ENCODE measurements at places on chromosomes 6 and 20. TPM values are rescaled to one million over a fixed set of nuclear protein-coding genes. Genes with fewer than 3 reads are reported as not detected.
A peak's percentile ranks its signal among the peaks of the same experiment; 100 is the strongest.

Gene CNPY3
- 77.7 TPM for total RNA-seq

Gene SAMD3
- 45.5 TPM for total RNA-seq

Gene CNBD2
- 1.3 TPM for total RNA-seq

Gene LCA5
- total RNA-seq: 5.2 TPM

- peak; percentile 57 for DNase-seq
- H3K36me3 ChIP-seq: peaks cover 4% of the 10 kb centered on the region
- H3K4me1 ChIP-seq: no peaks in the 10 kb centered on the region
- no peak overlapping the region for H3K4me3 ChIP-seq
- no peaks in the 10 kb centered on the region for H3K27me3 ChIP-seq
These were observed 128.0 kb downstream of the RIN2 start for GRCh38 chr20:19885939-19886660.

DNA sequence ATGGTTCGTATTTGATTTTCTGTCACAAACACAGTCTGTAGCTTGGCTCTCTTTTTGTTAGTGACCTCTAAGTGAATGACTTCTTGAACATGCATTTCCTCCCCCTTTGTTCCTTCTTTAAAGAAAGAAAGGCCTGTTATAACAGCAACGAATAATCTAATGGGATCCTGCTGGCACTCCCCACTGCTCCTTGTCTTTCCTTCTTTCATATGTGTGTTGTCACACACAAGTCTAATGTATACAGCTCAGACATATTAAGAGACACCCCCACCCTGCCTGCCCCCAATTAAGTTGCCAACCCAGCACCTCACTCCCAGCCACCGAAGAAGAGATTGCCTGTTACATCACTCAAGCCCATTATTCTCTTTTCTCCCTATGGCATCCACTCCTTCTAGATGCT is 4.9 kb upstream of the SAMD5 start:
- DNase-seq: peak; percentile 53
- H3K27me3 ChIP-seq: peaks cover 12% of the 10 kb centered on the region
- H3K27ac ChIP-seq: peak overlapping the region; percentile 64
- H3K36me3 ChIP-seq: no peaks in the 10 kb centered on the region
- H3K4me1 ChIP-seq: no peaks in the 10 kb centered on the region
- no peak overlapping the region for H3K4me3 ChIP-seq
